Activated naive CD4-positive, alpha-beta T cell treated with anti-CD3 and anti-CD28 coated beads, Interleukin-2, amount 10 ng/mL, durations not matched to agents 5 hours and 36 hours (primary cell): ENCODE measurements at places on chromosomes 6 and 20. TPM values are rescaled to one million over a fixed set of nuclear protein-coding genes. Genes with fewer than 3 reads are reported as not detected.

Gene BTN1A1
- not detected for total RNA-seq

Gene HLA-DMB
- 9.2 TPM for total RNA-seq

Gene SLX4IP
- total RNA-seq = 8.8 TPM

Gene TNFRSF21
- 0.10 TPM for total RNA-seq

Gene MTFR2
- total RNA-seq = 12.7 TPM

Gene WFDC10A
- not detected for total RNA-seq

Gene CLIC1
- 538 TPM for total RNA-seq

Gene RAET1E
- total RNA-seq = not detected

Gene PPP1R3G
- 0.15 TPM for total RNA-seq

Gene SLC18B1
- 8.0 TPM for total RNA-seq

Gene OOEP
- total RNA-seq = not detected

Gene SOX12
- total RNA-seq = 6.7 TPM

Gene CD40
- total RNA-seq = 0.82 TPM

Gene SMPDL3A
- 0.17 TPM for total RNA-seq

Gene RIMS4
- not detected for total RNA-seq

Gene VSTM2L
- not detected for total RNA-seq

Gene GRIK2
- total RNA-seq = not detected

Gene OTOR
- total RNA-seq = not detected

Gene NEURL2
- 2.0 TPM for total RNA-seq

Gene NOX3
- total RNA-seq = not detected

Gene ENPP1
- not detected for total RNA-seq

Gene PSORS1C1
- not detected for total RNA-seq

Gene CYP21A2
- not detected for total RNA-seq

Gene LRRC1
- 3.6 TPM for total RNA-seq

Gene DCDC2
- not detected for total RNA-seq

Gene MUC22
- total RNA-seq = not detected

Gene APOBEC2
- total RNA-seq = not detected

Gene RIMS1
- not detected for total RNA-seq

Gene TSPO2
- not detected for total RNA-seq

Gene SGK2
- 0.63 TPM for total RNA-seq

Gene IP6K3
- total RNA-seq = not detected

Gene ATP6V1G2
- total RNA-seq = 3.5 TPM

Gene CRIP3
- 0.35 TPM for total RNA-seq

Gene DDO
- not detected for total RNA-seq

Gene ASIP
- not detected for total RNA-seq

Gene MAP7
- 2.6 TPM for total RNA-seq

Gene LY6G6F
- total RNA-seq = not detected

Gene POPDC3
- not detected for total RNA-seq

Gene SIRPB1
- 7.4 TPM for total RNA-seq

Gene RGS19
- 124 TPM for total RNA-seq

Gene WFDC10B
- not detected for total RNA-seq

Gene C20orf141
- not detected for total RNA-seq

Gene NELFE
- total RNA-seq = 61.7 TPM
